ENCODE measurements at places on chromosomes 16 and 17. TPM values are rescaled to one million over a fixed set of nuclear protein-coding genes. Genes with fewer than 3 reads are reported as not detected.

CDH13 gene
- total RNA-seq = 59.2 TPM

CES3 gene
- not detected for total RNA-seq

DYNLRB2 gene
- not detected for total RNA-seq

AXIN2 gene
- 4.5 TPM for total RNA-seq

TGFB1I1 gene
- total RNA-seq = 64.1 TPM

MPP3 gene
- total RNA-seq = 13.9 TPM

PMFBP1 gene
- total RNA-seq = 0.14 TPM

SOX15 gene
- not detected for total RNA-seq

TBC1D3 gene
- not detected for total RNA-seq

RDM1 gene
- 0.72 TPM for total RNA-seq

NTN1 gene
- total RNA-seq = 0.13 TPM
